ENCODE measurements at places on chromosomes 2 and 18. TPM values are rescaled to one million over a fixed set of nuclear protein-coding genes. Genes with fewer than 3 reads are reported as not detected.

Gene RAB27B
- 19.3 TPM for total RNA-seq

Gene CHRND
- not detected for total RNA-seq

Gene KATNAL2
- 1.4 TPM for total RNA-seq

Gene OTOF
- total RNA-seq = not detected

Gene ERBB4
- not detected for total RNA-seq

Gene GREB1
- 2.1 TPM for total RNA-seq

Gene CTLA4
- total RNA-seq = not detected

Gene MERTK
- total RNA-seq = under 0.01 TPM

Gene FAM110C
- 37.3 TPM for total RNA-seq

Gene POTEC
- not detected for total RNA-seq

Gene RGPD3
- total RNA-seq = 0.33 TPM

Gene DNER
- total RNA-seq = 0.42 TPM

Gene NMUR1
- total RNA-seq = not detected

Gene ATF2
- total RNA-seq = 47.2 TPM

Gene IFT172
- total RNA-seq = 11.5 TPM

Gene SEMA4C
- total RNA-seq = 14.0 TPM

Gene VIT
- total RNA-seq = not detected

Gene MGAT4A
- total RNA-seq = 4.7 TPM

Gene NT5DC4
- 1.2 TPM for total RNA-seq

Gene PAX8
- 13.7 TPM for total RNA-seq

Gene TRIM54
- total RNA-seq = not detected

Gene MEP1B
- total RNA-seq = under 0.01 TPM

Gene CACNB4
- total RNA-seq = 0.17 TPM

Gene IL1R1
- total RNA-seq = 7.7 TPM

Gene UPP2
- total RNA-seq = not detected

Gene OTOS
- not detected for total RNA-seq

Gene VWC2L
- total RNA-seq = not detected

Gene RAPH1
- total RNA-seq = 60.3 TPM

Gene ATG16L1
- 39.2 TPM for total RNA-seq

Gene POTEI
- 0.17 TPM for total RNA-seq

Gene SNTG2
- not detected for total RNA-seq

Gene MDH1
- total RNA-seq = 112 TPM

Gene RMND5A
- total RNA-seq = 32.1 TPM

Gene SKA1
- 18.2 TPM for total RNA-seq

Gene ZNF385B
- total RNA-seq = not detected

Gene WNT10A
- total RNA-seq = under 0.01 TPM

Gene ZSWIM2
- total RNA-seq = not detected

Gene RNF144A
- total RNA-seq = 1.7 TPM

Gene ASIC4
- 0.16 TPM for total RNA-seq

Gene IL36A
- not detected for total RNA-seq

Gene TIA1
- 61.6 TPM for total RNA-seq

Gene LYG1
- not detected for total RNA-seq

Gene EVA1A
- total RNA-seq = 28.7 TPM

Gene PTPRM
- 65.0 TPM for total RNA-seq

Gene SERPINB4
- total RNA-seq = 1.5 TPM

Gene TUBA4B
- total RNA-seq = not detected

Gene CDCA7
- 2.5 TPM for total RNA-seq

Gene CERKL
- total RNA-seq = 2.0 TPM

Gene EGR4
- not detected for total RNA-seq

Gene PRSS56
- total RNA-seq = not detected

Gene SERPINB2
- 0.67 TPM for total RNA-seq

Gene CAPN14
- total RNA-seq = 0.17 TPM

Gene SERPINE2
- total RNA-seq = 535 TPM

Gene IL36B
- total RNA-seq = not detected
